ENCODE measurements at places on chromosomes 3 and 15. TPM values are rescaled to one million over a fixed set of nuclear protein-coding genes. Genes with fewer than 3 reads are reported as not detected.

Gene IMPG2
- 0.14 TPM for total RNA-seq

Gene CHDH
- 0.02 TPM for total RNA-seq

DNA sequence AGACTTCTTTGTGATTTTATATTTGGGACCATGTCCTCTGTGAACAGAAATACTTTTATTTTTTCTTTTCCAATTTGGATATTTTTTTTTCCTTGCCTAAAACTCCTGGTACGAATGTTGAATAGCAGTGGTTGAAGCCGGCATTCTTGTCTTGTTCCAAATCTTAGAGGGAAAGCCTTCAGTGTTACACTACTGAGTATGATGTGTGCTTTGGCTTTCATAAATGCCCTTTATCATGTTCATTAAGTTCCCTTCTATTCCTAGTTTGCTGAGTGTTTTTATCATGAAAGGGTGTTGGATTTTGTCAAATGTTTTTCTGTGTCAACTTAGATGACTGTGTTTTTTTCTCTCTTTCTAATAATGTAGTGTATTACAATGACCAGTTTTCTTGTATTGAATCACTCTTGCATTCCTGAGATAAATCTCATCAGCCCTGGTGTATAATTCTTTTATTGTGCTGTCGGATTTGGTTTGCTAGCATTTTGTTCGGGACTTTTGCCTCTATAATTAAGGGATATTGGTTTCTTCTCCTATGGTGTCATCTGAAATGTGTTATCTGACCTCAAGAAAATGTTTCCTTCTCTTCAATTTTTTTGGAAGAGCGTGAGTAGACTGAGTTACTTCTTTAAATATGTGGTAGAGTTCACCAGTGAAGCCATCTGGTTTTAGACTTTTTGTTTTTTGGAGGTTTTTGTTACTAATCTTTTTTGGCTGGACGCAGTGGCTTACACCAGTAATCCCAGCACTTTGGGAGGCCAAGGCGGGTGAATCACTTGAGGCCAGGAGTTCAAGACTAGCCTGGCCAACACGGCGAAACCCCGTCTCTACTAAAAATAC, 33.3 kb downstream of the MAP1A start:
- no peak overlapping the region for H3K27ac ChIP-seq
- H3K4me1 ChIP-seq, result no peaks in the 10 kb centered on the region
- DNase-seq, result no peak

DNA sequence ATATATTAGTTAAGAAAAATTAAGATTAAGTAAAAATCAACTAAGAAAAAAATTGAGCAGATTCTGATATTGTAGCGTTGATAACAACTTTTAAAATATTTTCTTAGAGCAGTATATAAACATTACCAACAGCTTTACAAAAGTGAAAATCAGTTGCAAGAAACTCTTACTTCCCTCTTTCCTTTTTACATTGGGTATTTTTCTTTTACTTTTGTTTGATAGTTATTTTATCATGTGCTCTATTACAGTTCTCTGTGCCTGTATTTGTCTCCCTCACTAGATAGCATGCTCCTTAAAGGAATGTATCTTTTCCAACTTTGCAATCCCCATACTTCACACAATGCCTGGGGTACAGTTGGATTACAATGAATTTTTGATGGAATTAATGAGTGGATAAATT, 87.5 kb upstream of the P3H2 start:
- H3K27me3 ChIP-seq, result peaks cover 17% of the 10 kb centered on the region
- no peak for DNase-seq
- no peak overlapping the region for H3K4me3 ChIP-seq
- H3K27ac ChIP-seq, result no peak overlapping the region
- peaks cover 13% of the 10 kb centered on the region for H3K4me1 ChIP-seq
- no peaks in the 10 kb centered on the region for H3K36me3 ChIP-seq

Gene ASB7
- total RNA-seq, result 18.4 TPM

DNA sequence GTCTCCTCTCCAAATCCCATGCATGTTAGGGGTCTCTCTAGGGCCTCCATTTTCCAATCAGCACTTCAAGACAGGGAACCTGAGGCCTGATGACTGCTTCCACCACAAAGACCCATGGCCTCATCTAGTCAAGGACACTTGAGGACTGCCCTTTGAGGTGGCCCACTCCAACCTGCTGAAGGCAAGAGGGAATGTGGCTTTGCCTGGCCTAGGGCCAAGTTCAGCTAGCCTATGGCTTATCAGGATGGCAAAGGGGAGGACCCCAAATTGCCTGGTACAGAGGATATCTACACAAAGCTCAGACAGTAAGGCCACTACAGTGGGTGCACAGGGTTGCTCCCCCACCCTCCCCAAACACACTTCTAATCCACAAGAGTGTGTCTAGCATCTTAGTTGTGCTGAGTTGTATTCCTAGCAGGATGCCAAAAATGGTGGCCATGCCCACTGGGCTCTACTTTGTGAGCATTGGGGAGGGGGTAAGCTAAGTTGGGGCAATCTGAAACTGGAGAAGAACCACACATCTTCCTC, 10.0 kb upstream of the GRAMD2A start:
- no peaks in the 10 kb centered on the region for H3K27me3 ChIP-seq
- DNase-seq, result no peak
- no peak overlapping the region for H3K4me3 ChIP-seq

All from activated CD8-positive, alpha-beta T cell treated with anti-CD3 and anti-CD28 coated beads for 36 hours (primary cell).